ENCODE measurements at places on chromosomes 13 and 19.

DNA sequence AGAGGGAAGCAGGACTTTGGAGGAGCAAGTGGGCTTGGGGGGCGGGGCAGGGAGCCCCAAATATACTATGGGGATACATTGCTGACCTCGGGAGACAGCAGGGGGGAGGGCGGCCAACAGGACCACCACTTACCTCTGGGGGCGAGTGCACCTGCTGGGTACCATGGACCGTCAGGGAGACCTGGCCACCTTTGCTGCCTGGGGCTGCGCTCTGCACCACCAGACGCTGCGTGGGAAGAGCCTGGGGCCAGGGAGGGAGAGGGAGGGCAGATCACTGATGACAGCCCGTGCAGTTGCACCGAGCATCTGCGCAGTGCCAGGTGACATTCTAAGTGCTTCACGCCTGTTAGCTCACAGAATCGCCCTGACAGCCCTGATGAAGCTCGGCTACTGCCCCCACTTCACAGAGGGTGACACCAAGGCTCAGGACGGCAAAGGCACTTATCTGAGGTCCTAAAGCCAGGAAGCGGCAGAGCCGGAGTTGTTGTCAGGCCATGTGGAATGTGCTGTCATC lies 24.1 kb downstream of the RFX1 start:
- DNase-seq: no peak

DNA sequence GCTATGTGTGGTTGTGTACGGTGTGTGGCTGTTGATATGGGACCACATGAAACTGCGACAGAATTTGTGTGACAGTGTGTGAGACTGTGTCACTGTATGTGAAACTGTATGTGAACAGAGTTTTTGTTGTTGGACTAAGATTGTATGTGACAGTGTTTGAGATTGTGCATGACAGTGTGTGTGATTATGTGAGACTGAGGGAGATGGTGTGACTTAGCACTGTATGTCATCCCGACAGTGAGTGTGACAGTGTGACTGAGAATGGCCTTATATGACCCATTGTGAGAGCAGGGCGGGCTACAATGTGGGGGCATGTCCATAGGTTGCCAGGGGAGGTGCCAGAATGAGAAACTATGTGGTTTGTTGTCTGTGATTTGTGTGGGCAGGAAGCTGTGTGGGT lies 930 bp downstream of the ZNF583 start:
- no peak for DNase-seq

GRCh38 chr13:37709318-37709717 lies 110.8 kb upstream of the POSTN start:
- no peak for DNase-seq

- peak; percentile 28 for DNase-seq
These were observed 32.2 kb downstream of the DEDD2 start for GRCh38 chr19:42185277-42185676.

GRCh38 chr13:43835701-43836100 lies 43.8 kb downstream of the CCDC122 start:
- no peak for DNase-seq

DNA sequence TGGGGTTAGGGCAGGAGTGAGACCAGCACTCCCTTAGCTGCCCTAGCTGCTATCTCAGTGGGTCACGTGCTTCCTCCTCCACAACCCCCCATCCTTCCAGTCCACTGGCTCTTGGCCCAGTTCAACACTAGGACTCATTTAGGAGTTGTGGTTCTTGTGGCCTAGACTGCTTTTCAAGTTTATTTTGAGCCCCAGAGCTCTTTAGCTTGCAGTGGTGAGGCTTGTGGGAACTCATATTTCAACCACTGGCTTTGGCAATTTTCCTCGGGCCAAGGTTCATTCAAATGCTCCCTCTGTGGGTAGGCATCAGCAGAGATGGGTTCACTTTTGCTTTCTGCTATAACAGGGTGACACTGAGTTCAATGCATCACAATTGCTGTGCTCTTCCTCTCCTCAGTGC lies 436.2 kb upstream of the SLITRK5 start:
- no peak for DNase-seq

DNA sequence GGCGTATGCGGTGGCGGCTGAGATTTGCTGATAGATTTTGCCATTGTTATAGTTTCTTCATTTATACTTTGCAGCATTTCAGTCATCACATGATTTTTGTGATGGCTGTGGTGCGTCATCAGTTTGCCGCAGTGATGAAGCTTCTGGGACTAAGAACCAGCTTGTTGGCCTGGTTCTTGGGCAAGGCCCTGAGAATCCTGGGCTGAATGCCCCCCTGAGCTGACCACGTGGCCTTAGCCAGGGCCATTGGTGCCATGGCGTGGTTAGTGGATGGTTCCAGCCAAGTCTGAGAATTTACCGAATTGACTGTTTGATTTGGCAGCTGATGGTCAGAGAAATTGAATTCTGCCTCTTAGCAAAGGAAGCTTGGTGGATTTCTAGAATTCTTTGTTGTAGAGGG lies 17.8 kb downstream of the GATAD2A start:
- no peak for DNase-seq

- DNase-seq: peak; percentile 32
These were observed 53.5 kb downstream of the KATNAL1 start for GRCh38 chr13:30253830-30254229.

GRCh38 chr19:40632311-40633036 lies 31.3 kb downstream of the LTBP4 start:
- DNase-seq: no peak

GRCh38 chr19:2288818-2289713 lies 7.1 kb upstream of the PEAK3 start:
- no peak for DNase-seq

DNA sequence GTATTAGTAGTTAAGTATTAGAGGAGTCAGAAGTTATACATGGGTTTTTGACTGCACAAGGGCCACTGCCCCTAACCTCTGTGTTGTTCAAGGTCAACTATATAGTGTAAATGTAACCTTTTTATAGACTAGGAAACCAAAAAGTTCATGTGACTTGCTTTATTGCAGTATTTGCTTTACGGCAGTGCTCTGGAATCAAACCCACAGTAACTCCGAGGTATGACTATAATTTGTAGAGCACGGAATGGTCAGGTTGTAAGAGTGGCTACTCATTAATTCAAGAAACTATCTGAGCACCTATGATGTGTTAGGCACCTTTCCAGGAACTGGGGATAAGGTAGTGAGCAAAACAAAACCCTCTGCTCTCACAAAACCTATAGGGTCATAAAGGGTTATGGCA lies 22.2 kb downstream of the SUPT20H start:
- no peak for DNase-seq

DNA sequence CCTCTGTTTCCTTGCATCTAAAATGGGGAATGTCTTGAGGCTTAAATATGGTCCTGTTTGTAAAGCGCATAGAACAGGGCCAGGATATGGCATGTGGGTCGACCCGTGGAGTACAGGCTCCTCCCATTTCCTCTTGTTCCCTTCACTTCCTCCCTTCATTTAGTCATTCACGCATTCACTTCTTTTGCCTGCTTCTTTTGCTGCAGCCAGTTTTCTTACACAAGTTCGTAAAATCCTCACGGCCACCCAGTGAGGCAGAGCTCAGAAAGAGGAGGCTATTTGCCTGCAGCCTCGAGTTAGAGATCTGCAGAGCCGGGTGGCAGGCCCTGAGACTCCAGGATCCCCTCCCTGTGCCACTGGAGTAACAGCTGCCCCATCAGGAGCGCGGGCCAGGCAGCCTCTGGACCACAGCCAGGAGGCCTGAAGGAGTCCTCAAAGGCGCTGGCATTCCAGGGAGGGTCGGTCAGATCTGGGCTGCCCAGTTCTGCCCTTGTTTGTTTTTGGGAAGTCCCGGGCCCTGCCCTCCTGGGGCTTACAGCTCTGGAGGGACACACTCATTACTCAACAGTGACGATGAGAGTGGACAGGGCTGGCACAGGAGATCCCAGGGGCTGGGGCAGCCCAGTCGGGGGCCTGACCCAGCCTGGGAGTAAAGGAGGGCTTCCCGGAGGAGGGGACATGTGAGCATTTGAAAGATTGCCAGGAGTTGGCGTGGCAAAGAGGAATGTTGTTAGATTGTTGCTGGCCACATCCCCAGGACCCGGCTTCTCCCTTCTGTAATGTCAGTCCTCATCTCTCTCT lies 4.6 kb downstream of the PPP5C start:
- peak; percentile 72 for DNase-seq

DNA sequence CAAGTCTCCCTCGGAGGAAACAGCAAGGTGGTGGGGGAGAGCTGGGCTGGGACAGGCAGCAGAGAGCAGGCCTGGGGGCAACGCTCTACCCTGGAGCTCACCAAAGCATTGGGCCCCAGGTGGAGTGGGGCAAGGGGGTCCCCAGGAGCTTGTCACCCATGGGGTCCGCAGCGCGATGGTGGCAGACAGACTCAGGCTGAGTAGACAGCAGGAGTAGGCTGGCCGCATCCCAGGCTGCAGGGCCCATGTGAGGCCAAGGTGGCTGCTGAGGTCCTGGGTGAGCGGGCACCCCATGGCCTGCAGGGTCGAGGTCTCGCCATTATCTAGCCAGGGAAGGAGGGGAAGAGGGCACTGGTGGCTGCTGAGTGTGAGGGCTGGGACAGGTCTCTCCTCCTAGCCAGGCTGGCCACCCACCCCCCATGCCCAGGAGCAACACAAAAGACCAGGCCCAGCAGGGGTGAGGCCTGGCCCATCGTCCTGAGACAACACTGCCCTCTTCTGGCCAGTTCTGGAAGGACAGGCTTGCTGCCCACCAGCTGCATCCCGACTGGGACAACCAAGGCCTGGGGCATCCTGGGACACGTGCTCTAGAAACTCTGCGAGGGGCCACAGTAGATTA lies 33.1 kb downstream of the CEBPG start:
- DNase-seq: peak; percentile 63

DNA sequence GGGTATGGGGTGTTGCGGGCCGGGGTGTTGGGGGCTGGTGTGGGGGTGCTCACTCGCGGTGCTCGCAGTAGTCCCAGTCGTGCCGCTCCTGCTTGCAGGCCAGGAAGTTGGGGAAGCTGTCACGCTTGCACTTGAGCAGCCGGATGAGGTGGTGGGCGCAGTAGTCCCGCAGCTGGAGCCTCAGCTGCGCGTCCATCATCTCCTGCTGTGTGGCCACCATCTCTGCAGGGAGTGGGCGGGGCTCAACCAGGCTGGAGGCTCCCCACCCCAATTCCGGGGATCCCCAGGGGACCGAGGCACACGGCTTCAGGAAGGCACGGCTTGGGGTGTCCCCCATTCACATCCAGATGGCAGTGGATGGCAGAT lies 5.2 kb downstream of the NDUFB7 start:
- DNase-seq: no peak

DNA sequence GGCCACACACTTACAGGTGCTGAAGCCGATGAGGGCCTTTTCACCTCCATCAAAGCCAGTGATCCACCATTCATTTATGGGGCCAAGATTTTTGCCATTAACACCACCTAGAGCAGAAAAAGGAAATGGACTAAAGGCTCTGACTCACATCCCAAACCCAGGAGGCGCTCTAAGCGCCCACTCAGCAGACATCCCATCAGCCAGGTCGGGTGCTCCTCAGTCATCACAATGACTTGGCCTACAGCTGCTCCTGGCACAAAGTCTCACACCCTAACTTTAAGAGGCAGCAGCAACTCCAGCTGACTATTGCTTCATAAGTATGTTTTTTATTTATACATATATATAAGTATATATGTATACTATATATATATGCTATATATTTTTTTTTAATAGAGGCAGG lies 36.1 kb upstream of the EIF3G start:
- no peak for DNase-seq

GRCh38 chr19:4386041-4386782 lies 14.1 kb downstream of the SH3GL1 start:
- no peak for DNase-seq

GRCh38 chr19:53132141-53132991 lies at the start of gene ZNF415:
ZNF415 (minus strand) TSS chr19:53132910; CDS start chr19:53122676, 10,234 bp downstream.
- no peak for DNase-seq

All from GM12865 (cell line).